ENCODE measurements at places on chromosomes 11 and 22.
A peak's percentile ranks its signal among the peaks of the same experiment; 100 is the strongest.

DNA sequence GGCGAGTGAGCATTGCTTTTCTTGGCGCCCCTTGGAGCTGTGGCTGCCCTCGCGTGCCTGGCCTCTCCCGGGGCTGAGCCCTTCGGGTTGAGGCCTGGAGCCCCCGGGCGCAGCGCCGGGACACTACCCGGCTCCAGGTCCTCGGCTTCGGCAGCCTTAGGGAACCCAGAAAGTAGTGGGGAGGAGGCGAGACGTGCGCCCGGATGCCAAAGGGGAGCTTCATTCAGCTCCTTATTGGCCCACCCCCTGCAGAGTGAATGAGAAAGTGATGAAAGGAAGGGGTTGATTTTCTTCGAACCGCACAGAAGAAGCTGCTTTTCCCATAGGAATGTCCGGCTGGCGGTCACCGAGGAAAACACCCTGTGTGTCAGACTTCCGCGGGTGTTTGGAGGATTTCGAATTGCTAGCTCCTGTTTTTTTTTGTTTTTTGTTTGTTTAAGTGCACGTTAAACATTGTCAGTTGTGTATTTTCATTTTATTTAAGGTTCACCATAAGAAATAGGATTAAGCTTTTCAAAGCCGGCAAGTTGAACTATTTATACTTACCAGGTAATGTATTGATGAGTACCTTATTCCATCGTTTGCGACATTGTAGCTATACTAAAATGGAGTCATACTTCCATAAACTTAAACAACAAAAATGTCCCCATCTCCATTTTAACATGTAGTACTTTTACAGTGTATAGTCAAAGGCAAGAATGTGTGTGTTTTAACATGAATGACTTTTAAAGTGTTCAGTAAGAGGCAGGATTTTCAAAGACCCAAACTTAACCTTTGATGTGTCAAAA lies 841 bp upstream of the EIF4G2 start:
- peak; percentile 88 for DNase-seq

GRCh38 chr22:30254314-30254713 lies 7.8 kb upstream of the LIF start:
- no peak for DNase-seq

GRCh38 chr22:44002997-44003396 lies 21.1 kb upstream of the PARVB start:
- no peak for DNase-seq

- DNase-seq = no peak
Observed at GRCh38 chr22:23912293-23912903, 18.2 kb downstream of the MIF start.

DNA sequence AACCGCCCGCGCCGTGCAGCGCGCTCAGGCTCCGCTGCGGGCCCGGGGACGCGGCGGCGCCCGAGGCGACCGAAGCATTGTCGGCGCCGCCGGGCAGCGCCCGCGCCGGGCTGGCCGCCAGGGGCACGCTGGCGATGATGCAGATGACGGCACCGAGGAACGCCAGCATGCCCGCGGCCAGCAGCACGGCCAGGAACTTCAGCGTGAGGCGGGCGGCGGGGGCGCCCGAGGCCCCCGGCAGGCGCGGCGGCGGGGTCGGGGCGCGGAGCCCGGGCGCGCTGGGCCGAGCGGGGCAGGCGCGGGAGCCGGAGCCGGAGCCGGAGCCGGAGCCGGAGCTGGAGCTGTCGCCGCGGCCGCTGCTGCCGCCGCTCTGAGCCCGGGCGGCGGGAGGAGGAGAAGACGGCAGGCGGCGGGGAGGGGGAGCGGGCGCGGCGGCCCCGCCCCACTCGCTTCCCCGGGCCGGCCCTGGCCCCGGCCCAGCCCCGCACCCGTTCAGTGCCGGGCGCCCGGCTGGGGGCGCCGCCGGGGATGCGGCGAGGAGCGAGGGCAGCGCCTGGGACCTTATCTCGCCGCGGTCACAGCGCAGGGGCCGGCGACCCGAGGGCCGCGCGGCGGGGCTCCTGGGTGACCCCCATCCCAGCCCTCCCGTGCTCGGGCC lies at the start of gene NPTXR:
Gene NPTXR, minus strand, starts transcription at position 372 of the 658 bp plus-strand sequence.
- peak; percentile 49 for DNase-seq

DNA sequence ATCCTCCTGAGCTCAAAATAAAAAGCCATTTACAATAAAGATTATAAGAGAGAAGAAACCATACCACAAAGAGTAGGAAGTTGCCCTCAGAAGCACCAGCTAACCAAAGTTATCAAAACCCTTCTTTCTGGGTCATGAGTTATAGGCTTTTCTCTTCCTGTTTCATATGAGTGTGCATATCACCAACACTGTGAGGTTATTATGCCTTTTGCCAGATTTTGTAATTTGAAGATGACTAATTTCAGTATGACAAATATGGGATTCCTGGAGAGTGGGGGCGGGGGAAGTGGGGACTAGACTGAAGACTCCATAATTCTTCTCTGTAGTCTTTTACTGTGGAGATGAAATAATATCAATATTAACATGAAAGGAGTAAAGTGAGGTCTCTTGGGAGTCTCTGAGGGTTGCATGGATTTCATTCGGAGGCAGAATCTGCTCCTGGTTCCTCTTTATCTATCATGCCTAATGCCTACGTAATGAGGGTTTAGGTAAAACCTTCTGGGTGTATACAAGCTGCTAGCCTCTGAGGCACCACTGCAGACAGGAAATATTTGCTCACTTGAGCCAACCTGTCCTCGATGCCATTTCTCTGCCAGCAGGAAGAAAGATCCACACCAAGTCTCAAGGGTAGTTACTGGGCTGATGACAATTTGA lies 2.1 kb downstream of the LPXN start:
- DNase-seq = peak; percentile 88

GRCh38 chr22:49300241-49300640 lies 527.4 kb downstream of the BRD1 start:
- DNase-seq = no peak

DNA sequence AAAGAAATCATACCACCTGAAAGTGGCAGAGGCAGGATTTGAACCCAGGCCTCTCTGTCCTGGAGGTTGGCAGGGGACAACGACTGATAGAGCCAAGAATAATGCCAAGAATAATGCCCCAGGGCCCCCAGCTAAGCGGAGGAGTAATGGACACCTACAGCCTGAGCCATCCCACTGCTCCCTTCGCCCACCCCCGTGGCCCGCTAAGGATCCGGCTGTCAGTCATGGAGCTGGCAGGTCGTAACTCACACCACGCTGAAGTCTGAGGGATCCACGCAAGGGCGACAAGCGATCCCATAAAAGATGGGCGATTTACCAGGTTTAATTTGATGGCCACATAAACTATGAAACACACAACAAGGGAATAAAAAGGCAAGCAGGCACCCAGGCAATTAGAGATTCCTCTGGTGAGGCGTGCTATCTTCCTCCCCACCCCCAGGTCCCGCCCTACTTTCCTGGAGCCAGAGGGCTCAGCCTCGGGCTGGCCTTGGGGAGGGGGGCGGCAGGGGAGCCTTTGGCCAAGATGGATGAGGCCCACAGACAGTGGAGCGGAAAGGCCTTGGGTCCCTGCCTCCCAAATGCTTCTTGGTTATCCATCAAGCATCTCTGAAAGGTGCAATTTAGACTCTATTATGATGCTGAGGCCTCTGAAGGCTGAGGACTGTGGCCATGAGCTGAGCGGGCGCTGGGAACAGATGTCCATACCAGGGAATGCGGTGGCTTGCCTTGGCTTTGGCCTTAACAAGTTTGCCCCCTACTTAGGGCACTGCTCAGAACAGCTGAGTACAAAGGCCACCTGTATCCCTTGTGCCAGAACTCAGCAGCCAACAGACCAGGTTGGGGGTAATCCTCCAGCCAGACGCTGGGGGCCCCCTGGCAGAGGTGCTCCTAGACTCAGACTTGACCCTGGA lies 55.2 kb downstream of the MACROD1 start:
- no peak for DNase-seq

DNA sequence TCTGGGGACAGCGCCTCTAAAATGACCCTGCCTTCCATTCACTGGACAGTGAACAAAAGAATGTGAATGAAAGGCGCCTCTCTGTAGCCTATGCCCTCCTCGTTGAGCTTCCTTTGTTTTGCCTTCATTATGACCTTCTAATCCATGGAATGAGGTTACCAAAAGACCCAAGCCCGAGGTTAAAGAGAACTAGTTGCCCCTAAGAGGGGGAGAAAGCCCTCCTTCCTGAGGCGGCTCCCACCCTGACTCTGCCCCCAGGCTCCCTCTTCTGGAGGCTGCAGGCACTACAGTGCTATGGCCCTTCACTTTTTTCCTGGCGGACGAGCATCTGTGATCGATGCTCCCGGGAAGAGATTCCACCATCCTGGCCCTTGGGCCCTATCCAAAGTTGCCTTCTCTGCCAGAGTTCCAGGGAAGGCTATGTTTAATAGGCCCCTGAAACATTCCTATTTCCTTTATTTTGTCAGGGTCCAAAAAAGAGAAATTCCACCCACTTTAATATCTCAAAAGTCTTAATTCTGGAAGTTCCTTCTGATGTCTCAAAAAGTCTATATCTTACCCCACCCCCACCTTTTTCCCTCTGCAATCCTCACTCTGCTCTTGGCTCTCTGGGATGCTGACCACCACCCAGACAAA lies 147.3 kb downstream of the FEZ1 start:
- DNase-seq = peak; percentile 30

DNA sequence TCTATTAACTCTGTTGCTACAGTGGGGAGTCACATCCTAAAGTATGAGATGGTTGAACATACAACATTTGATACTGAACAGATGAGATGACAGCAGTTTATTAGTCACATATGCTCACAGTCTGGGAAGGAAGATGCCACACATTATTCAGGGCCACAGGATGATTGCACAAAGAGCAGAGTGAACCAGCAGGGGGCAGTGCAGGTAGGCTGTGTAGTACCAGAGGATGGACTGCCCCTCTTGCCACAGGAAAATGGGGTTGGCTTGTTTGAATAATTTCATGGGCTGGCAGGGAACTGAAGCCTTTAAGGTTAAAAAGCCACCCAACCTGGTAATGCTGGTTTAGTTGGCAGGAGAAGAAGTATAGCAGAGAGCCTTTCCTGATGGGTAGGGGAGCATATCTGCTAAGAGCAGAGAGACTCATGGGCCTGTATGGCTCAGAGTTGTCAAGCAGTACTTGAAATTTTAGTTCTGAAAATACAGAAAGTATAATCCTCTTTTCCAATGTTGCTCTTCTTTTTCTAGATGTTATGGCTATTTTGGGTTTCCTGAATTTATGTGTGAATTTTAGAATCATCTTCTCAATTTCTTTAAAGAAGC lies 180.4 kb upstream of the B3GAT1 start:
- no peak for DNase-seq

- DNase-seq = peak; percentile 58
Observed at GRCh38 chr11:111521135-111521534, 6.6 kb downstream of the HOATZ start.

GRCh38 chr11:39817241-39817640 lies 1642.2 kb downstream of the LRRC4C start:
- DNase-seq = no peak

GRCh38 chr11:45390407-45390806 lies 104.3 kb upstream of the SYT13 start:
- peak; percentile 21 for DNase-seq
